Occipital lobe (tissue), 3 donors: ENCODE measurements at places on chromosomes 13 and 19. TPM values are rescaled to one million over a fixed set of nuclear protein-coding genes. Genes with fewer than 3 reads are reported as not detected.

Gene ZIM2
- total RNA-seq: 1.7 TPM

Gene C19orf73
- total RNA-seq: 0.47 TPM

Gene FAM83E
- total RNA-seq: 0.47 TPM

Gene RFX1
- 1.7 TPM for total RNA-seq

Gene F7
- total RNA-seq: 0.16 TPM

Gene CEACAM4
- not detected for total RNA-seq

Gene JOSD2
- total RNA-seq: 3.9 TPM

Gene SSC5D
- 0.31 TPM for total RNA-seq

Gene PRR12
- total RNA-seq: 2.5 TPM

Gene MYDGF
- total RNA-seq: 37.9 TPM

Gene ZNF99
- 0.16 TPM for total RNA-seq

Gene S1PR4
- total RNA-seq: 0.16 TPM

Gene ZNF66
- 22.8 TPM for total RNA-seq

Gene PLEKHG2
- total RNA-seq: 27.3 TPM

Gene SIAH3
- total RNA-seq: 9.8 TPM

Gene REX1BD
- total RNA-seq: 20.0 TPM

Gene SERPINE3
- total RNA-seq: 0.16 TPM

Gene SLC10A2
- total RNA-seq: not detected

Gene SIGLEC5
- not detected for total RNA-seq

Gene HCST
- not detected for total RNA-seq

Gene NBEA
- 251 TPM for total RNA-seq
